Activated CD8-positive, alpha-beta T cell treated with anti-CD3 and anti-CD28 coated beads for 36 hours (primary cell): ENCODE measurements at places on chromosomes 16 and 17. TPM values are rescaled to one million over a fixed set of nuclear protein-coding genes. Genes with fewer than 3 reads are reported as not detected.

- DNase-seq: no peak
Measured at GRCh38 chr17:66493283-66494019, 191.0 kb downstream of the PRKCA start.

GRCh38 chr16:75462806-75463205, 1.7 kb downstream of the TMEM170A start:
- DNase-seq: no peak

GRCh38 chr17:51536627-51537026, 276.3 kb downstream of the UTP18 start:
- no peak for DNase-seq

- DNase-seq: no peak
Measured at GRCh38 chr16:68900009-68900408, 56.7 kb downstream of the TANGO6 start.

GRCh38 chr16:81720973-81721906, 57.9 kb upstream of the PLCG2 start:
- DNase-seq: no peak

GRCh38 chr17:16945663-16946218, 26.2 kb downstream of the TNFRSF13B start:
- DNase-seq: no peak

- no peak for DNase-seq
Measured at GRCh38 chr17:10992106-10992880, 154.4 kb upstream of the PIRT start.

- no peak for DNase-seq
Measured at GRCh38 chr17:7215136-7215638, 4.4 kb downstream of the DLG4 start.

DNA sequence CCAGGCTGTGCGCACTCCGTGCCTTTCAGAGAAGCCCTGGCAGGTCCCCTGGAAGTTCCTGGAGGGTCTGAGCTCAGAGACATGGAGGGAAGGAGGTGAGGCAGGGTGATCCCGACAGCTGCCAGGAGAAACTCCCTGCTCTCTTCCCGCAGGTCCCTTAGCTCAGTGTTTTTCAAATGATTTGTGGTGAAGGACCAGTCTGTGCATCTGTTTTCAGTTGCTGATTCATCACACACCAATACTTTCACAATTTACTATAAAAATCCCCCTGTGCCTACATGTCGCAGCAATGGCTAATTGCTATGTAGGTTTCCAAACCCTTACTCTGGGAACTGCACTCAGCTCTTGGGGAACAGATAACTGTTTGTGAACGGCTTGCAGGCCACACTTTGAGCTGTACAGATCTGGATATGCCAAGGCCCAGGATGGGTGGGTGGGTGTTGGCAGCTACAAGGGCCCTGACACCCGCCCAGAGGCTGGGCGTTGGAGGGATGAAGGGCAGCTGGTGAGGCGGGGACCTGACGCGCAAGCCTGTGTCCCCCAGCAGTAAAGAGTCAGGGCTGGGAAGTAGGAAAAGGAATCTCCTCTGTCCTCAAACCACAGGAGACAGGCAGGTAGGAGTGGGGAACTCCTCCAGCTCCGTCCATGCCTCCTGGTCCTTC, 20.5 kb upstream of the EMP2 start:
- DNase-seq: no peak

GRCh38 chr16:28478506-28479180, 6.5 kb upstream of the NPIPB7 start:
- no peak for DNase-seq

GRCh38 chr17:11485336-11486100, 112.8 kb upstream of the DNAH9 start:
- no peak for DNase-seq

DNA sequence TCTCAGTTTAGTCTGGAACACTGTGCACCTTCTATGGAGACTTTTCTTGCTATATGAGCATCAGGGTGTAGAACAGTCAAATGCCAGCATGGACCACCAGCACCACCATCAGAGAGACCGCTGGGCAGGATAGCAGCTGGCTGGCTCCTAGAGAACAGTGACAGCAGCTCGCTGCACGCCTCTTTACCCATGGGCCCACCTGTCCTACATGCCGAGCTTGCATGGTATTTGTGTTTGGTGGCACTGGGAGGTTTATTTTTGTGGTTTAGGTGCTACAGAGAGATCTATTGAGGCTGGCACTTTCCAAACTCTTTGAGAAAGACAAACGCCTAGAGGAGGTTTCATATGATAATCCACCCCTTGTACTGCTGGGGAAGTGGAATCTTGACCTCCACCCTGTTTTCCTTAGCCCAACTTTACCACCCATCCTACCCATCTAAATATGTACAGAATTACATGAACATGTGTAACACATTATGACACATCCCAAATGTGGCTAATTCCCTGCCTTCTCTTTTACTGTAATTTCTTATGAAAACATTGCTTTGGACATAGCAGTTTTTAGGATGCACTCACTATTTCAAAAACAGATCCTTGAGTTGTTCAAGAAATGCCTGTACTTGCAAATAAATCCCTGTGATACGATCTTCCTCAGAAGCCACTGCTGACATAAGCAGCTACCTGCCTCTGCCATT, 46.3 kb downstream of the COG7 start:
- no peak for DNase-seq

DNA sequence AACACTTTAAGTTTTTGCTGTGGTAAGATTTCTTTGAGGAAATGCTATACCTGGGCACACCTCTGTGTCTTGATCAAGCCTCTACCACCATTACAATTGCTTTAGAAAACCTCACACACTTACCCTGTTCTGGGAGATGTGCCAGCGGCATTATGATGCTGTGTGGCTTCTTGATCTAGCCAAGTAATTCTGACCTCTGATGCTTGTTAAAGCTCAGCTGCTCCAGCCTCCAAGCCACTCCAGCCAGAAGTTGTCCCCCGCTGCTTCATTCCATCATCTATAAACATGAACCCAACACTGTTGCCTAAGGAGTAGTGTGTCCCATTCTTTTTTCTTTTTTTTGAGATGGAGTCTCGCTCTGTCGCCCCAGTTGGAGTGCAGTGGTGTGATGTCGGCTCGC, 60.1 kb downstream of the CYLD start:
- no peak for DNase-seq

- DNase-seq: no peak
Measured at GRCh38 chr17:47265983-47266541, 12.4 kb downstream of the ITGB3 start.

DNA sequence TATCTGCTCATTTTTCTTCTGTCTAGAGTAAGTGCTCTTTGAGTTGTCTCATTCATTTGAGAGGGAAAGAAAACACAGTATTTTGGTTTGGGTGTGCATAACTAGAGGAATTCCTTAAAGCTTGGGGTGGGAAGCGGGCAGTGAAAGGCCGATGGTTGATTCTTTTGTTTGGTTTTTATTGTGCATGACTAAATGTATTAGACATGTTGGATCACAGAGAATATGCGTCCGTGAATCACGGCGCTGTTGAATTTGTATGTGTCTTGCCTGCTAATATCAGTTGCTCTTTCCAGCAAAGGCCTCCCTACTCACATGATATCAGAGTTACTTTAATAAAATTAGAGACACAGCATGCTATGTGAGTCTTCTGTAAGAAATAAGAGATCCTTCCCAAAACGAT, 180.0 kb downstream of the CHD9NB start:
- no peak for DNase-seq

- peak; percentile 3 for DNase-seq
Measured at GRCh38 chr17:9199571-9200551, 178.6 kb downstream of the NTN1 start.

DNA sequence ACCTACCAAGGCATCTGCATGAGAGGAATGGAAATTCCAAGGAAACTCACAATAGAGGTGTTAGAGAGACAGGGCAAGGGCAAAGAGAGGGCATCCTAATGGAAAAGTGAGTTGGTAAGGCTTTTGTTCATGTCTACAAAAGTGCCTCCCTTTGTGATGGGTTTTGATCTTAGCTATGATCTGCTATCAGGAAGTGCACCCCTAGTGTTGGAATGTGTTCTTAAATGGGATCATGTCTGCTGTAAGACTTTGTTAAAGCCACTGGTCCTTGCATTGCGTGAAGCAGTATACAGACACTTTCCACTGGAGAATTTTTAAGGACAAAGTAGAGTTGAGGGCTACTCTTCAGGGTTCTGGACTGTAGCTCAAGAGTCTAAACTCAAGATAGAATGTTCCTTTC, 92.0 kb downstream of the MAP2K6 start:
- no peak for DNase-seq

- DNase-seq: no peak
Measured at GRCh38 chr17:76935331-76935730, 67.1 kb downstream of the MGAT5B start.

DNA sequence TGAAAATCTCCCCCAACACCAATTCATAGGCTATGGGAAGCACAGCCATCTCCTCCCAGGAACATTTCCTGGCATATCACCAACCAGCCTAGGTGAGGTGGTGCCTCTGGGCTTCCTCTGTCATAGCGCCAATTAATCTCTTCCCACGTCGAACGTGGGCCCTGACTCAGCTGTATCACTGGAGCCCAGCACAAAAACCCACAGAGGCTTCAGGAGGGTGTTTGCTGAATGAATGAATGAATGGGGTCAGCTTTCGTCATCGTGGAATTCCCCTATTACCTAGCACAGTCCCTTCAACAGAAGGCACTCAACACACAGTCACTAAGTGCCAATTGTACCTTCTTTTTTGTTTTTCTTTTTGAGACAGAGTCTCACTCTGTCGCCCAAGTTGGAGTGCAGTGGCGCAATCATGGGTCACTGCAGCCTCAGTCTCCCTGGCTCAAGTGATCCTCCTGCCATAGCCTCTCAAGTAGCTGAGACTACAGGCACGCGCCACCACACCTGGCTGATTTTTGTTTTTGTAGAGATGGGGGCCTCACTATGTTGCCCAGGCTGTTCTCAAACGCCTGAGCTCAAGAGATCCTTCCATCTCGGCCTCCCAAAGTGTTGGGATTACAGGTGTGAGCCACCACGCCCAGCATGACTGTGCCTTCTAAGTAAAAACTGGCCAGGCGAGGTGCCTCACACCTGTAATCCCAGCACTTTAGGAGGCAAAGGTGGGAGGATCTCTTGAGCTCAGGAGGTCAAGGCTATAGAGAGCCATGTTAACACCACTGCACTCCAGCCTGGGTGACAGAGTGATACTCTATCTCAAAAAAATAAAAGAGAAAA, 4.1 kb downstream of the ZNF688 start:
- peak; percentile 77 for DNase-seq

DNA sequence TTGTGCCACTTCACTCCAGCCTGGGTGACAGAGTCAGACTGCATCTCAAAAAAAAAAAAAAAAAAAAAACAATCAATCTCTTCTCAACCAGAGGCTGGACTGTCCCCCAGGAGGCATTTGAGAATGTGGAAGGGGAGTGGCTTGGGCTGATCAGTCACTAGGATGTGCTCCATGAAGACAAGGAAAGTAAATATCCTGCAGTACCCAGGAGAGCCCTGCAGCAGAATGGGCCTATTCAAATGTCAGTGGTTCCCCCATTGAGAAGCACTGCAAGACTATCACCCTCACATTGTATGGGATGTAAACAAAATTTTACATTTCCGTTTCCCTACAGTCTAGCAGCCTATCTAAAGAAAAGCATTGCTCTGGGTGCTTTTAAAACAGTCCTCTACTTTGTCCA, 70.3 kb downstream of the DNAH9 start:
- no peak for DNase-seq

- no peak for DNase-seq
Measured at GRCh38 chr16:68825427-68825826, 17.9 kb upstream of the TANGO6 start.

- no peak for DNase-seq
Measured at GRCh38 chr17:31216031-31216751, 80.8 kb downstream of the OMG start.

DNA sequence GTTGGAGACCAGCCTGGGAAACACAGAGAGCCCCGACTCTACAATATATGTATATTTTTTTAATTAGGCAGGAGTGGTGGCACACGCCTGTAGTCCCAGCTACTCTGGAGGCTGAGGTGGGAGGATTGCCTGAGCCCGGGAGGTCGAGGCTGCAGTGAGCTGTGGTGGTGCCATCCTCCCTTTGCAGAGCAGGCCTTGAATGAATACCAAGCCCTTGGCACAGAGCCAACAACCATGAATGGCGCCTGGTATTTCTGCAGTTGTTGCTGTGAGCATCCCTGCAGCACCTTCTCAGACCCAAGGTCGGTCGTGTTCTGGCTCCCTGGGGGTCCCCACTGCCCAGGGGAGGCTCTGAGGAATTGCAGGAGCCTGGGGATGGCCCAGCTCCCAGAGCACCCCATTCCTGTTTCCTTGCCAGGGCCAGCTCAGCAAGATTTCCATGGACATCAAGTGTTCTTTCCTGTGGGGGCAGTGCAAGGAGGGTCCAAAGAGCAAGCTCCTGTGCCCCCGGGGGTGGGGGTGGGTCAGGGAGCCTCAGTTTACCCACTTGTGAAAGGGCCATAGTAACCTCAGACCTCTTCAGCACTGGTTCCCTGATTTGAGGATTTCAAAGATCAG, 25.6 kb upstream of the RMI2 start:
- DNase-seq: no peak

- DNase-seq: no peak
Measured at GRCh38 chr17:74541176-74542111, 4.5 kb downstream of the CD300C start.

GRCh38 chr17:29151567-29151966, 28.6 kb downstream of the MYO18A start:
- no peak for DNase-seq

DNA sequence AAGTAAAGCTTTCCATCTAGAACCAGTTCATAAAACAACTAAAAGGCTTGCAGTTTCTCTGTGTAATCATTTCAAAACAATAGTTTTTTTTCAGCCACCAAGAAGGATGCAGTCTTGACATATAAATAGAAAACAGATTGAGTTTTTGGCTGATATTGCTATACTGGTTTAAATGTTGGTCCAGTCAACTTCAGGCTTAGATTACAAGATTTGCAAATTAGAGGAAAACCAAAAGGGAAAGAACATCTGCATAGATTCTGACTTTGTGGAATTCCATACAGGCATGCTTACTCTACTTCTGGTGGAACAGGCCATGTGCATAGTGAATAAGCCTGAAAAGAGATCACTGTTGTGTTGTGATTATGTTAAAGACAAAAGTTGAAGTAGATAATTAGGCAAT, 150.3 kb downstream of the BCAS3 start:
- DNase-seq: no peak

DNA sequence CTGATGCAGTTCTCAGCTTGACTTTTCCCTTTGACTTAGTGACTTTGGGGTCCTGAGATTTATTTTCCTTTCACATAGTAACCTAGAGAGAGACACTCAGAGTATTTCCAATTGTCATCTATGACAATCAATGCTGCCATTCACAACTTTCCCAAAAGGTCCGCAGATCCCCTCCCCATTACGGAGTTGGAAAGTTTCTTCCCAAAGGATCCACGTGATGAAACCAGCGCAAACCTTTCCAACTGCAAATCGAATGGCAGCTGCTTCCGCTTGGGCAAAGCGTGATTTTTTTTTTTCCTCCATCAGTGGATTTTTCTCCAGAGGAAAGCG, 538 bp upstream of the FCSK start:
- DNase-seq: no peak

Gene DPEP1
- total RNA-seq: not detected

Gene KRT20
- not detected for total RNA-seq

Gene SAMD14
- total RNA-seq: 0.47 TPM

Gene RNF40
- 63.2 TPM for total RNA-seq

Gene TBC1D3C
- total RNA-seq: not detected

Gene CD300H
- not detected for total RNA-seq

Gene IL21R
- 95.6 TPM for total RNA-seq

Gene FMNL1
- total RNA-seq: 285 TPM

Gene CCL17
- total RNA-seq: 2.9 TPM

Gene HEATR9
- 0.70 TPM for total RNA-seq

Gene ATP2C2
- total RNA-seq: not detected

Gene EVPLL
- not detected for total RNA-seq

Gene CCT6B
- total RNA-seq: 1.4 TPM

Gene ZNF597
- total RNA-seq: 1.6 TPM

Gene HOXB5
- total RNA-seq: not detected

Gene ST6GALNAC1
- not detected for total RNA-seq

Gene KRTAP1-5
- total RNA-seq: not detected
